G401 (cell line): ENCODE measurements at places on chromosomes 1 and 21. TPM values are rescaled to one million over a fixed set of nuclear protein-coding genes. Genes with fewer than 3 reads are reported as not detected.

- no peak for DNase-seq
Measured at GRCh38 chr1:64404202-64404601, 65.7 kb upstream of the CACHD1 start.

DNA sequence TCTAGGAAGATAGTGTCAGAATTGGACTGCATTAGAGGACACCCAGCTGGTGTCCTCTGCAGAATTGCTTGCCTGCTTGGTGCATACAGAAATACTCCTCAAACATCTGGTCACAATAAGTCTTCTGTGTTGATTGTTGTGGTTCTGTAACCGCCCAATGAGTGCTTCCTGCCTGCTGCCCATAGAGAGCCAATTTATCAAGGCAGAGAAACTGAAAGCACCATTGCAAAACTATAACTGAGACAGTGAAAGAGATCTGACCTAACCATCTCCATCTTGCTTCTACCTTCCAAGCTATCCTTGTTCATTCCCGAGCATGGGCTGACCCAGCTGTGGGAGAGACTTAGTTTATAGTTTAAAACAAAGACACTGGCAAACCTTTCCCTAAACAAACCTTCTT is 462.4 kb upstream of the RGS18 start:
- no peak for DNase-seq

DNA sequence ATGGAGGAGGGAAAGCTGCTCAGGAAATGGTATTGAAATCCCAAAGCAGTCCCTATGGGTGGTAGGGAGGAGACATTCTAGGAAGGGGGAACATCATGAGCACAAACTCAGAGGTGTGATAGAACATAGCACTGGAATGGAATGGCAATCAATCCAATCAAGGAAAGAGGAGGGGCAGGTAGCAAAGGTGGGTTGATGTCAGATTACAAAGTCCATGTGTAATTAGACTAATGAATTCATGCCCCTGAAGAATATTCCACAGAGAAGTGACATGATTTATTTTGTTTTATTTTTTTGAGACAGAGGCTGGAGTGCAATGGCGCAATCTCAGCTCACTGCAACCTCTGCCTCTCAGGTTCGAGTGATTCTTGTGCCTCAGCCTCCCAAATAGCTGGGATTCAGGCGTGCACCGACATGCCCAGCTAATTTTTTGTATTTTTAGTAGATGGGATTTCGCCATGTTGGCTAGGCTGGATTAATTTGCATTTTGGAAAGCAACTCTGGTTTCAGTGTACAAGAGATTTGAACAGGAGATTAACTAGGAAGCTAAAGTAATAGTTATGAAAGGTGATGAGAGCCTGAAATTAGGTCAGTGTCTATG is 36.1 kb downstream of the DEGS1 start:
- DNase-seq, result no peak

Gene FAM72D
- total RNA-seq, result 6.9 and 12.6 TPM in 2 replicates

GRCh38 chr21:46006547-46007491 is 25.2 kb downstream of the COL6A1 start:
- no peak for DNase-seq

DNA sequence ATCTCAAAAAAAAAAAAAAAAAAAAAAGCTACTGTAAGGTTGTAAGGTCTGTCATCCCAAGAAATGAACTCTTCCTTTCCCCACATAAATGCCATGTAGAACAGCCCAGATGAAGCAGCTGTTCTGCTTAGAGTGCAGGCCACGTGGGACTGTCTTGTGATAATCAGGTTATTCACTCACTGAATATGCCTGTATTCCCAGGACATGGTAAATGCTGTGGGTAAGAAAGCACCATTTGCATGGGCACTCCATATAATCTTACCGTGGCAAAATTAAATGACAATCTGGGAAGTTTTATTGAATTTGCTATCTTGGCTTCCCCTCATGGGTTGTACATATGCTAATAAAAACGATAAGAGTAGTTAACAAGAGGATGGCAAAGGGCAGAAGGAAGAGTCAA is 13.8 kb downstream of the RGS5 start:
- no peak for DNase-seq

Gene SPRR3
- total RNA-seq, result not detected in 2 replicates

DNA sequence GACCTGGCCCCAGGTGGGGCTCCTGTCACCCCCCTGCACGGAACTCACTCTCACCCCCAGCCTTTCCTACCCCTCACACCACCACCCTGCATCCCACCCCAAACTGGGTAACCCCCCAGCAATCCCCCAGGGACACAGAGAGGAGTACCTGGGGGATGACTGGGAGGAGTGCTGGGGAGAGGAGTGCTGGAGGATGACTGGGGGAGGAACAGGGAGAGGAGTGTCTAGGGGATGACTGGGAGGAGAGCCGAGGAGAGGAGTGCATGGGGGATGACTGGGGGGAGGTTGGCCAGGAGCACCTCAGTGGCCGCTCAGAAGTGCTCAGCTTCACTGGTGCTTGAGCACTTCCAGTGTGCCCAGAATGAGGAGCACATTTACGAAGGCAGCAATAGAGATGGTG is 59.1 kb downstream of the SIK1 start:
- DNase-seq, result no peak

Gene CRTC2
- 3.6 and 7.2 TPM in 2 replicates for total RNA-seq

- DNase-seq, result no peak
Measured at GRCh38 chr1:245099401-245099800, 55.4 kb upstream of the KIF26B start.

Gene LGR6
- not detected in 2 replicates for total RNA-seq

DNA sequence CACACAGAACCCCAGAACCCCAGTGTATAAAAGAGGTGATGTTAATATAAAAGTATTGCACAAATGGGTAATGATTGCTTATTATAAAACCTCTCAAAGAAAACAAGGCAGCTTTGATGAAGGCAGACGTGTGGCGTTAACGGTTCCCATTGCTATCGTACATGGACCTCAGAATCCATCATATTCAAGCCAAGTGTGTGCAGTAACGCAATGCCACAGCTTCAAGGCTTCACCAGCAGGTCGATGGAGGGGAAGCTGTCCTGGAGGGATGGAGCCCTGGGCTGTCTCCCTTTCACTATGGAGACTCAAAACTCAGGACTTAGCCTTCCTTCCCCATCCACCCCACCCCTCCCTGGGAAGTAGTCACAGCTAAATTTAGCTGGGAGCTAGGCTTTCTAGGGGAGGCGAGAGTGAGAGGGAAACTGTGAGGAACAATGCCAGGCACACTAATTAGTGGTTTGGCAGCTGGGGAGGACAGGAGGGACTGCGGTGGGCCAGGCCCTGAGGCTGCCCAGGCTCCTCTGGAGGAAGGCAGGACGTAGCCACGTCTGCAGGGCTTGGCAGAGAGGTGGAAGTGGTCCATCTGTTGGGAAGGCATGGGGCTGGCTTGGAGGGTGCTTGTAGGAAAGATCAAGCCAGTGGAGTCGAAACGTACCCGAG is 121.2 kb downstream of the HMGB4 start:
- DNase-seq, result peak; percentile 84

Gene SPRR2D
- not detected in 2 replicates for total RNA-seq

DNA sequence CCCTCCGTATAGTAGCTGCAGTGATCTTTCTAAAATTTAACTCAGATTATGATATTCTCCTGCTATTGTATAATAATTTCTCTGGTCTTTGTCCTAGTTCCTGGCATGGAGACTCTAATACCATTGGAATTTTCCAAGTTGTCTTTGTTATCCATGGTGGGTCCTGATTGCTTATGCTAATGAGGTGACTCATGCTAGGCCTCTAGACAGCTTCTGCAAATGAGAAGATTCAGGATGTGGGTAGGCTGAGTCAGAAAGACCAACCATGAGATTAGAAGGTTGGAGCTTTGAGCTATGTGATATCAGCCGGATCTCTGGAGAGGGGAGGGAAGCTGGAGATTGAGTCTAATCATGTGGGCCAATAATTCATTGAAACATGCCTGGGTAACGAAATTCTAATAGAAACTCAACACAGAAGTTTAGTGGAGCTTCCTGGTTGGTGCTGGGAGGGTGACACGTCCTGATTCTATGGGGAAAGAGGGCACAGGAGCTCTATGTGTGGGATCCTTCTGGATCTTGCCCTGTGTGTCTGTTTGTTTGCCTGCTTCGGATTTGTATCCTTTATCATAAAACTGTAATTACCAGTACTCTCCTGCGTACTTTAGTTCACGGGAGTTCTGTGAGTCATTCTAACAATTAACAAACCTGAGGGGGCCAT is 73.2 kb upstream of the CNIH3 start:
- no peak for DNase-seq

Gene ZNF648
- not detected in 2 replicates for total RNA-seq

Gene NFASC
- total RNA-seq, result not detected in 2 replicates

DNA sequence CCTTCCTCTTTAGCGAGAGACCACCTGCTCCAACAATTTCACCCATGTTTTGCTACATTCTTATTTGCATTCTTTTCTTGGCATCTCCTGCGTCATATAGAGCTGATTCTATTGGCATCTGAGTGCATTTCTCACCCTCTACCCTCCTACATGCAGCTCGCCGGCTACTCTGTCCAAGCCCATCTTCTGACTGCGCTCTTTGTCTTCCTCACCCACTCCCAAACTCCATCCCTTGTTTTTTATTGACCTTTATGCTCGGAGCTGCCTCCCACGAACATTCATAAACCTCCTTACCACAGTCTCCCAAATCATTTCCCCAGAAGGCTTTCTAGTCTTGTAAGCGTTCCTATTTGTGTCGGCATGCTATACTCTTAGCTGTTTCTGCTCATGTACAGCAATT is 33.6 kb upstream of the FMN2 start:
- DNase-seq, result no peak

GRCh38 chr1:23692308-23692871 is 784 bp downstream of the RPL11 start:
- no peak for DNase-seq

Gene USF1
- 95.1 and 108 TPM in 2 replicates for total RNA-seq

GRCh38 chr21:43691801-43692200 is 27.1 kb upstream of the PDXK start:
- DNase-seq, result no peak

DNA sequence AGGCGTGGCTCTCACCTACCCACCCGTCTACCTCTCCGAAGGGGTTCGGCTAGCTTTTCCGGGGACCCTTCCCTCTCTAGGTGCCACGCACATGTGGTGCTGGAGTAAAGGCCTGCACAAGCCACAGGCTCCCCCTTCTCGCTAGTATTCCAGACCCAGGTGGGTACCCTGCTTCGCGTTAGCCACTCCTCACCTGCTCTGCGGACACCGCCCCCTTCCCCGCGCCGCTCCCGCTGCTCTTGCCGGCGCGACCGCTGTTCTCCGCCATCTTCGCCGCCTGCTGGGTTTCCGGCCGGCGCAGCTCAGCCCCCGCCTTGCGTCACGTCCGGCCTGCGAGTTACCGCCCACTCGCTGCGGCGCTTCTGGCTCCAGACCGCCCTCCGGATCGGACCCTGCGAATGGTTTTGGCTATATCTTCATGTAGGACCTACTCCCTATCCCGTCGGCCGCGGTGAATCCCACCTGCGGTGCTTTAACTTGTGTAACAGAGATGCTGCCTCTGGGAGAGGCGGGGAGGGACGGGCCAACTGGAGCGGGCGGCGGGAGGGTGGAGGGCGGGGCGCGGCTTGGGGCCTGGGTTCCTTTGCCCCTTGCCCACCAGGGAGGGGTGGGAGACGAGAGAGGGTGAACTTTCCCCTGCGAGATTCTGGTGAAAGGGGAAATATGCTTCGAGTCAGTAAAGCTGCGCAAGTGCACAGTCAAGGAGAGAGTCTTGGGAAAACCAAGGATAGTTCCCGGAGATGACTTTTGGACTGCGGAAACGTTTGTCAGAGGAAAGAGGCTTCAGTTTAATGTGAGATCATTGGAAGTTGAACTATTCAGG is at the start of the genes NIT1 and PFDN2:
TSS of gene NIT1 (plus strand) at position 347 of the 823 bp plus-strand sequence. CDS start at position 419, 72 bp downstream.
TSS of gene PFDN2 (minus strand) at position 279 of the 823 bp plus-strand sequence. CDS start at position 268, 11 bp downstream.
- peak; percentile 87 for DNase-seq

GRCh38 chr1:51950701-51951100 is 39.8 kb downstream of the RAB3B start:
- DNase-seq, result no peak

Gene DCLRE1B
- total RNA-seq, result 12.3 and 13.1 TPM in 2 replicates

Gene UBE4B
- 82.1 and 101 TPM in 2 replicates for total RNA-seq

Gene RNU1-2
- total RNA-seq, result not detected in 2 replicates

GRCh38 chr1:87129606-87130005 is 199.1 kb upstream of the LMO4 start:
- no peak for DNase-seq

Gene WNT4
- 0.27 and 0.86 TPM in 2 replicates for total RNA-seq

Gene FAM167B
- total RNA-seq, result not detected in 2 replicates

Gene BSND
- not detected in 2 replicates for total RNA-seq

DNA sequence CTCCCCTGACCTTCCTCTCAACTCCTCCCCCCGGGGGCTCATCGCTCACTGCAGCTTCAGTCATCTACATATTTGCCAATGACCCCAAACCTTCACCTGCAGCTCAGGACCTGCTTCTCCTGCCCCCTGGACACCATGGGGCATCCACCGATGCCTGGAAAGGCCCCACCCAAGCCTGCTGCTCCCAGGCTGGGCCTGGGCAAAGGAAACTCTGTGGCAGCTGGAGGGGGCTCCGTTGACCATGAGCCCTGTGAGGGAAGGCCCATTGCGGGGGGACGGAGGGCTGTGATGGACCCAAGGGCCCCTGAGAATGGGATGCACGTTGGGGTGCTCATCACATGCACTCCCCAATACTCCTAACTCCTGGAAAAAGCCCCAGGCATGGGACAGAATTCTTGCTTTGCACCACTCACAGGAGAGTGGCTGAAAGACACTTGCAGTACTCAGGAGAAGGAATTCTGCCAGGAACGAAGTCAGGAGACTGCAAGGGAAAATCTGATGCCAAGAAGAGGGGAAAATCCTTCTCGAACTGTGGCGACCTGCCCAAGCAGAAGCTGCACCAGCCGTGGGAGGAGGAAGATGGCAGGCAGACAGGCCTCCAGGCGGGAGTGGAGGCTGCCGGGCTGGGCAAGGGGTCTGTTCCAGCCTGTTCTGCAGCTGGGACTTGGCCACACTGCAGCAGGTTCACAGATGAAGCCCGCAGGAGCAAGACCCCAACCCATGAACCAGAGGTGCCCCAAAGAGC is 18.4 kb downstream of the MATN1 start:
- peak; percentile 20 for DNase-seq
